ENCODE measurements at places on chromosomes 7 and 10.

GRCh38 chr10:104862-105565 is 30.2 kb upstream of the ZMYND11 start:
- no peak for DNase-seq

- DNase-seq: no peak
Measured at GRCh38 chr10:92550924-92551323, 23.0 kb downstream of the IDE start.

DNA sequence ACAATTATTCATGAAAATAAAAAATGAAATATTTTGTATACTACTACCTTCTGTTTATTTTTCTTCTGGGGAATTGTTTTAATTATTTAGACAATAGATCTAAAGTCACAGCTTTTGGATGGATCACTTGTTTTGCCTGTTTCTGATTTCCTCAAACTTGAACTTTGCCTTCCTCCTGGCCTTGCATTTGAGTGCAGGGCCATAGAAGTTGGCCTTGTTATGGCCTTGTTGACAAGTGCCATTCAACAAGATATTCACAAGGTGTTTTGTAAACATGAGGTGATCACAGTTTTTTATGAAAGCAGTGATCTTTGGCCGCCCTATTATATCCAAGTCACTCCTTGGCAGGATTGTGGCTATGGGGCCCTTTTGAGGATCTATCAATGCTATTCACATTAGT is 4.6 kb downstream of the ZNF22 start:
- no peak for DNase-seq

DNA sequence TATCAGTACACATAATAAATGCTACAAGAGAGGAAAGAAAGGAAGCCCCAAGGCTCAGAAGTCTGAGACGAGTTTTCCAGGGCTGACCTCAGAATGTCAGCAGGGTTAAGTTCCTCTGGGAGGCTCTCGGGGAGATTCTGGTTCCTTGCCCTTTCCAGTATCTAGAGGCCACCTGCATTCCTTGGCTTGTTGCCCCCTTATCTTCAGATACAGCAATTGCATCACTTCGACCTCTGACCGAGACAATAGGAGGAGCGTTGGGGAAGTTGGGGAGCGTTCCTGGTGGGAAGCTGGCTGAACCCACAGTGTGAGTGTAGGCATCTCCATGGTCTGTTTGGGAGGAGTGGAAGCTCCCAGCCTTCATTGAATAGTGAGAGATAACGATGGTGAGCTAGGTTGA is 72.0 kb upstream of the MTPN start:
- DNase-seq: no peak

GRCh38 chr7:127776776-127777386 is 124.9 kb downstream of the SND1 start:
- no peak for DNase-seq

GRCh38 chr7:87960239-87960638 is 26.2 kb downstream of the ADAM22 start:
- no peak for DNase-seq

DNA sequence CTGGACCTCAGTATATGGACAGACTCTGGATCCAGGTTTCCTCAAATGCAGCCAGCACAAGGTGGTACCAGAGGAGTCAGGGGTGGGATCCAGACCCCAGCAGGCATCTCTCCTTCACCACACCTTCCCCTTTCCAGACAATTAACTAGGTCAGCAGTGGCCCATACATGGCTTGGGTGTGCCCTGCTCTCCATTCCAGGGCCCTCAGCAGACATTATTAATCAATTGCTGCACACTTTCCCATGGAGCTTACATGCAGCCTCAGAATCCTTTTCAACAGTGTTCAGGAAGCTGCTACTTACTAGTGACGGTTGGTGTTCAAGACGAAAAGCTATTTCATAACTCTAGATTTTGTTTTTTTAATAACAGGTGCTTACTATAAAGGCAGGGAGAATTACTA is 6.0 kb downstream of the COL13A1 start:
- DNase-seq: no peak

DNA sequence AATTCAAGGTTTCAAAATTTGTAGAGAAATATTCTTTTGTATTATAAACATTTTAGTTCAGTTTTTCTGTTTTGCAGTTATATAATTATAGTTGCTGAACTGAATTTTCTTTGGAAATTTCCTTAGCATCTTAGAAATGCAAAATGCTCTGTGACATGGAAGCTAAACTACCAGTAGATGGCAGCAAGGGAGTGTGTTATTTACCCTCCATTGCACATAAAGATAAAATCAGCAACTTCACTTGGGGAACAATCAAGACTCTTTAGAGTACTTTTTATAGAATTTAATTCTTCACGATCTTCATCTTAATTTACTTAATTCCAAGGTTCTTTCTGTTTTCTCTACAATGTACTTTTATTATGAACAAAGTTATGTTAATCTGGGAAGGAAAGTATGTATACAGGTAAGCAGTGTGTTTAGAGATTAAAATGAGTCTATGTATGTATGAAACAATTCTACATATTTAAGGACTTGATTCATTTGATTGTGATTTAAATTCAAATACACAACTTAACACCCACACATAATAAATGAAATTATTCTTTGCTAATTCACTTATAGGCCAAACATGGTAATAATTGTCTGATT is 404.2 kb downstream of the THSD7A start:
- peak; percentile 38 for DNase-seq

DNA sequence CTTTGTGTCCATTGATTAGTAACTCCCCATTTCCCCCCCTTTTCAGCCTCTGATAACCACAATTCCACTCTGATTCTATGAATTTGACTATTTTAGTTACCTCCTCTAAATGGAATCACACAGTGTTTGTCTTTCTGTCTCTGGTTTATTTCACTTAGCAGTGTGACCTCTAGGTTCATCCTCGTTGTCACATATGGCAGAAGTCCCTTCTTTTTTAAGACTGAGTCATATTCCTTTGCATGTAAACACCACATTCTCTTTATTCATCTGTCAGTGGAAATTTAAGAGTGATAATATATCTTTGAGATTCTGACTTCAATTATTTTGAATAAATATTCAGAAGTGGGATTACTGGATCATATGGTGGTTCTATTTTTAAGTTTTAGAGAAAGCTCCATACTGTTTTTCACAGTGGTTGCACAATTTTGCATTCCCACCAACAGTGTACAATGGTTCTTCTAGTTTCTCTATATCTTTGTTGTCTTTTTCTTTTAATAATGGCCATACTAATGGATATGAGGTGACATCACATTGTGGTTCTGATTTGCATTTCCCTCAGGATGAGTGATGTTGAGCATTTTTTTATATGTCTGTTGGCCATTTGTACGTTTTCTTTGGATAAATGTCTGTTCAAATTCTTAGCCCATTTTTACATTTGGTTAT is 126.1 kb upstream of the GRB10 start:
- DNase-seq: no peak

- peak; percentile 67 for DNase-seq
Measured at GRCh38 chr7:151085691-151086620, at the start of gene AGAP3. TSS of gene AGAP3 (plus strand) at chr7:151086475. CDS start at chr7:151086742, 267 bp downstream.

DNA sequence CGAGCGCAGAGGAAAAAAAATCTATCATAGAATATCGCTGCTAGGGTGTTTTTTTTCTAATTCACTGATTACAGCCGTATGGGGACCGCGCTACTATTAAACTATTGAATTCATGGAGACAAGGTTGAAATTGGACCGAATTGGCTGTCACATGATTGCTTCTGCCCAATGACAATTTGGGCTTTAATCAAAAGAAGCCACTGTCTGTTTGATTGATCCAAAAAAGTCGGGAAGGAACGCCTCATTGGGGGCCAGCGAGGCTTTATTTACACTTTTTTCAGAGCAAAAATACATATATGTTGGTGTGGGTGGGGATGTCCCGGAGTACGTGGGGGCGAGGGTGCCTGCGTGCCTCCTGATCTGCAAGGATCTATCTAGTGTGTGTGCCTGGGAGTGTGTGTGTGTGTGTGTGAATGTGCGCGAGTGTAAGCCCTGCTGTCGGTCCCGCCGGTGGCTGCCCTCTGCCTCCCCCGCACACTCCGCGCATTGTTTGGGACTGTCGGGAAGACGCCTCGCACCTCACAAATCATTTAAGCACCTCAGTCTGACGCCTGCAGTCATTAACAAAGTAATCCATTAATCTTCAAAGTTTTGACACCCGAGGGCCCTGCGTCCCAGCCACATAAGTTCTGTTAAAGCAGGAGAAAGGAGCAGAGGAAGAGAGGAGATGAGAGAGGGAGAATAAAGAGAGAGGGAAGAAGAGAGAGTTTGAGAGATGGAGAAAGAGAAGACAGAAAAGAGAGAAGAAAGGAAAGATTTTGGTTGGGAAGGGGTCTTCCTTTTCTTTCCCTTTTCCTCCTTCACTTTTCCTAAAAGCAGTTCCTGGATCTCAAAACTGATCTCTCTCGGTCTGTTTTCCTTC is at the start of gene HOXA2:
Gene HOXA2, minus strand, starts transcription at position 103 of the 862 bp plus-strand sequence. CDS start 183 bp downstream, outside the sequence.
- no peak for DNase-seq

GRCh38 chr7:24434972-24435371 is 138.3 kb upstream of the PALS2 start:
- DNase-seq: no peak

GRCh38 chr7:157794746-157795065 is 457.9 kb downstream of the DNAJB6 start:
- no peak for DNase-seq

DNA sequence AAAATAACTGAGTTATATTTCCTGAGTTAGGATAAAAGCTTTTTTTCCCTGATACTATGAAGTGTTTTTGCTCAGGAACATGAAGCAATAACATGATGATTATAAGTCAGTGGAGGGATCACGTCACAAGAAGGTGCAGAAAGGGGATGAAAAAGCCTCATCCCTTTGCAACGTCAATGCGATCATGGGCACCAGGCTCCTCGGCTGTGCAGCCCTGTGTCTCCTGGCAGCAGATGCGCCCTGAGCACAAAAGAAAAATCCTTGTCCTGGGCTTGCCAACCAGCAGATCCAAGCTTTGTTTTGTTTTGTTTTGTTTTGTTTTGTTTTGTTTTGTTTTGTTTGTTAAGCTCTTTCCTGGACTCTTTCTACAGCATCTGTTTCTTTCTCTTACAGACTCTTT is 103.5 kb upstream of the PRSS1 start:
- DNase-seq: no peak

- no peak for DNase-seq
Measured at GRCh38 chr10:21523557-21524008, 1.9 kb downstream of the SKIDA1 start.

- no peak for DNase-seq
Measured at GRCh38 chr7:140041659-140042385, 20.9 kb downstream of the PARP12 start.

GRCh38 chr7:81111358-81111757 is 192.5 kb upstream of the SEMA3C start:
- DNase-seq: no peak

- DNase-seq: no peak
Measured at GRCh38 chr7:34842782-34843181, 184.8 kb downstream of the NPSR1 start.

DNA sequence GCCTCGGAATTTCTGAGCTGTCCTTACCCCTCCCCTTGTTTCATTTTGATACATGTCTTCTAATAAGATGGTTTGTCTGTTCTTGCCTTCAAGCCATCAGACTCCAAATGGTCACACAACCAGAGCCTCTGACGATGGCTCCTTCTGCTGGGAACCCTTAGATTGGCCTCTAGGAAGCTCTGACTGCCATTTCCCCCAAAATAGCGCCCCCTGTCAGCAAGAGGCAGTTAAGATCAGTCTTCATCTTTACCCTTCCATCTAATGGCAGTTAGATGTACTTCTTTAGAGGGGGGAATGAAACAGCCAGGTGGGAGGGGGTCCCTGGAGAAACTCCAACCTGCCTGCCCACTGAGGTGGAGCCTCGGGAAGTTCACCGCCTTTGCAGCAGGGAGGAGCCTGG is 85.8 kb upstream of the GPR22 start:
- no peak for DNase-seq

DNA sequence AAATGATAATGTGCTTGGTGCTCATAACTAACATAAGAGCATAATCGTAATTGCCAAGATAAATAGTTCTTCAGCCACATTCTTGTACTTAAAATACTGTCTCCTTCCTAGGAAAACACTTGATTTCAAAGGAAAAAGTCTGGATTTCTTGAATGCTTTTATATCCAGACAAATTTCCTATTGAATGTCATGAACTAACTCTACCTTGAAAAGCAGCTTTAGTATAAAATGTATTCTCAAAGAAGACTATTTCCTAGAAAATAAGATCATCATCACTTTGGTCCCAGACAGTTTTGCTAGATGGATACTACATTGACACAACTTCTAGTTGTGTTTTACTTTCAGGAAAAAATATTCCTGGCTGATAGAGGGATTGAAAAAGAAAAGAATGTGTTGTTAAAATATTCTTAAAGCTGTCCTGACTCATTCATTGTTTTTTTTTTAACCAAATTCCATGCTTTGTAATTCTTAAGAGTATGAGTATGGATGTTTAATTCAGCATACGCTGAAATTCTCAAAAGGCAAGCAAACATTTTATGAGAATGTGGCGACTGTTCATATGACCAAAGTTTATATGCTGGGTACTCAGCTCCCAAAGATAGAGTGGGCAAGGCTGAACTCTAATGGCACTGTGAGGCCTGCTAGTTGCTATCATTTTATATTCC is 106.1 kb downstream of the PPP1R3A start:
- DNase-seq: no peak

DNA sequence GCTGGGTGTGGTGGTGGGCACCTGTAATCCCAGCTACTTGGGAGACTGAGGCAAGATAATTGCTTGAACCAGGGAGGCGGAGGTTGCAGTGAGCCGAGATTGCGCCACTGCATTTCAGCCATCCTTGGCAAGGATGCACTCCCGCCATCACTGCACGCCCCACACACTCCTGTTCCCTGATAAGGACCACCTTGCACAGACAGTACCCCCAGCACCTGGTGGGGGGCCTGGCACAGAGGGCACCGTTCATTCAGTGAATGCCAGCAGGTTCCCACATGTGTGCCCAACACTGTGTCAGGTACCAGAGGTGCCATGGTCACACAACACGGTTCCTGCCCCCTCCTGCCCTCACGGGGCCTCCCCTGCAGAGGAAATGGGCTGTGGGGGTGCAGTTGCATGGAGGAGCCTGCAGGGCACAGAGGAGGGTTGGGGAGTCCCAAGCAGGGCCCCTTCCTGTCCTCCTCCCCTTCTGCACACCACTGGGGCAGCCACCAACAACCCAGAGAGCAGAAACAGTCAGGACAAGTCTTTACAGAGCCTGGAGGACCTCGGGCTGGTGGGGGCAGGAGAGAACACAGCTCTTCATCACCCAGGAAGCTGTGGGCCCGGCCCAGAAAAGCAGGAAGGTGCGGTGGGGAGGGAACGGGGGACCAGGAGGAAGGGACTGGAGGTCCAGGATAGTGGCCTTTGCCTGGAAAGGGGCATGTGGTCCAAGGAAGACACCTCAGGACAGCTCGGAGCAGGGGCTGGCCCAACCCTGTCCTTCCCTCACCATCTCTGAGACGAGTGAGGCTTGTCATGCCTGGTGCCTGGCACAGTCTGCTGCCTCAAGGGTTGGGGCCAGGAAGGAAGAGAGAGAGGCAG is 7.1 kb downstream of the CRYGN start:
- peak; percentile 29 for DNase-seq
